Urothelium cell line (cell line): ENCODE measurements at places on chromosomes 3 and 15.
A peak's percentile ranks its signal among the peaks of the same experiment; 100 is the strongest.

DNA sequence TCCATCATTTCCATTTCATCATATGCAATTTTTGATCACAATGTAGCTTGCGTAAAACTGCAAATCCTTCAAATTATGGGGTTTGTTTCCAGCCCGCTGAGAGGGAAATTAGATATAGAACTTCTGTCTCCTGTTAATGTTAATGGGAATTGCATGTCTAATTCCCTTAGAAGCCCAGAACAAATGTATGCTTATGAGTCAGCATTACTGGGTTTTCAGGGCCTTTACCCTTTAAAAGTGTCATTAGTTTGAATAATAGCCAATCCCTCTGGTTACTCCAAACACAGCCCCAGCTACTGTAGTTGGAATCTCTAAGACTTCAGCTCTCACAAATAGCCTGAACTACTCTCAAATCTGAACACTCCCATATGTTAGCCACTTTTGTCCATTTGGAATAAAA lies 439.4 kb downstream of the C3orf38 start:
- DNase-seq, result no peak

- DNase-seq, result peak; percentile 28
Measured at GRCh38 chr3:149657321-149657925, 402 bp downstream of the WWTR1 start.

- DNase-seq, result no peak
Measured at GRCh38 chr15:49379996-49380395, 43.0 kb upstream of the FGF7 start.

GRCh38 chr3:169923831-169924230 lies 12.5 kb downstream of the SAMD7 start:
- no peak for DNase-seq

- no peak for DNase-seq
Measured at GRCh38 chr3:80331494-80332170, 563.8 kb upstream of the ROBO1 start.

- no peak for DNase-seq
Measured at GRCh38 chr15:36558921-36559320, 20.5 kb upstream of the CDIN1 start.

GRCh38 chr15:66756295-66756694 lies 54.3 kb downstream of the SMAD6 start:
- DNase-seq, result no peak

DNA sequence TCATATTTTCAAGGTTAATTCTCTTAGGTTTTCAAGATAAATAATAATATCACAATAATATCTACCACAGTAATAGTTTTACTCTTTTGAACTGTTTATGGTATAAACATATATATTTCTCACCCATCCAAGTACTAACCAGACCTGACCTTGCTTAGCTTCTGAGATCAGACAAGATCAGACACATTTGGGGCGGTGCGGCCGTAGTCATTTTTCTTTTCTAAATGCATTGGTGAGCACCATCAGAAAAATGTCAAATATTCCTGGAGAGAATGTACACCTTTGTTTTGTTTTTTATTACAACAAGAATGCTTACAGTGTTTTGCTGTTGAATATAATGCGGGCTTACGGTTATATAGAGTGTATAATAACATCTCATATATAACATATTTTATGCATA lies 267.8 kb downstream of the ADAMTS17 start:
- DNase-seq, result no peak

DNA sequence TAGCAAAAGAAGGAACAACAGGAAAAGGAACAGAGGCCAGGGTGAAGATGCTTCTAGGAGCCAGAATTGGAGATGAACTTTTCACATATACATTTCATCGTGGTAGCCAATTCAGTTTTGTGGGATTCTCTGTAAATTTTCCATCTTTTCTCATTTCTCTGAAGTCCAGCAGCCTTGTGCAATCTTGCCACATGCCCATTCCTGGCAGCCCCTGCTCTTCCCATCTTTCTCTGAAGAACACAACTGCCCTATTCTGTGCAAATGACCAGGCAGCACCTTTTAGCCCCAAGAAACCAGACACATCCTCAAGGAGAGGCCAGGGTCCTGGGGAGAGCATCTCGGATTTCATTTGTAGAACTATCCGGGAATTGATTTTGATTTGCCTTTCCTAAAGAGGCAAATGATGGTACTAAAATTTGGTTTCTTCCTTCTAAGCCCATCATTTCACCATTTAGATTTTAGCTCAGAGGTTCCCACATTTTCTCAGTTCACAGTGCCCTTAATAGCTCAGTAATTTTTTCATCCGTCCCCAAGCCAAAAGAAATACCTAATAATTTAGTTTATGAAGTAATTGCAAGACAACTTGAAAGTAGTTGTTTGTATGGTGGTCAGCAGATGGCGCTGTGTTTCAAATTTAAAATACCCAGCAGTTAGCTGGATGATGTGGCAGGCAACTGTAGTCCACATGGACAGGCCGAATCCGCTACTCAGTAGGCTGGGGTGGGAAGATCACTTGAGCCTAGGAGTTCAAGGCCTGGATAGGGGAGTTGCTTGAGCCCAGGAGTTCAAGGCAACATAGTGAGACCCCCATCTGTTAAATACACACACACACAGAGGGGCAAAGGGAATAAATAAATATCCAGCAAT lies 61.3 kb upstream of the ACKR4 start:
- DNase-seq, result peak; percentile 54

DNA sequence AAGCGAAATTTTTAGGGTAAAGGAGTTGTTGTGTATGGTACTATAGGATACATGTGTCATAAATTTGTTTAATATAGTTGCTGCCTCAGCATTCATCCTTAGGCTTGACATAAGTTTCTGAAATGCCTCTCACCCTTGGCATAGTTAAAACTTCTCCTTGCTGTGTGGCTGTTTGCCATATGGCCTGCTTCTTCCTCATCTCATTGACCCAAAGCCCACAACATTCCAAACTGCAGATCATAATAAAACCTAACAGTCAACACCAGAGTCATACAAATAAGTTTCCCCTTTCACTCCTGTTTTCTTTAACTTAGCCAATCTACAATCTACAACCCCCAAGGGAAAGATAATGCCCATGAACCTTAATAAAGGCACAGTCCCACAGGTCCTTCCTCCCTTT lies 136.6 kb downstream of the TMCC1 start:
- DNase-seq, result no peak

- no peak for DNase-seq
Measured at GRCh38 chr3:64184621-64185020, 40.6 kb downstream of the PRICKLE2 start.

DNA sequence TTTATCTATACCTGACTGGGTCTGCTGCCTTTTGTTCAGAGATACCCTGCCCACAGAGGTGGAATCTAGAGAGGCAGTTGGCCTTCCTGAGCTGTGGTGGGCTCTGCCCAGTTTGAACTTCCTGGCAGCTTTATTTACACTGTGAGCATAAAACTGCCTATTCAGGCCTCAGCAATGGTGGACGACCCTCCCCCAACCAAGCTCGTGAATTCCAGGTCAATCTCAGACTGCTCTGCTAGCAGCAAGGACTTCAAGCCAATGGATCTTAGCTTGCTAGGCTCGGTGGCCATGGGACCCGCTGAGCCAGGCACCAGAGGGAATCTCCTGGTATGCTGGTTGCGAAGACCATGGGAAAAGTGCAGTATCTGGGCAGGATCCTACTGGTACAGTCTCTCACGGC lies 270.2 kb downstream of the CADM2 start:
- DNase-seq, result no peak

GRCh38 chr3:28577941-28578500 lies 229.4 kb upstream of the AZI2 start:
- DNase-seq, result no peak

- no peak for DNase-seq
Measured at GRCh38 chr3:193978030-193978429, 157.9 kb upstream of the HES1 start.

DNA sequence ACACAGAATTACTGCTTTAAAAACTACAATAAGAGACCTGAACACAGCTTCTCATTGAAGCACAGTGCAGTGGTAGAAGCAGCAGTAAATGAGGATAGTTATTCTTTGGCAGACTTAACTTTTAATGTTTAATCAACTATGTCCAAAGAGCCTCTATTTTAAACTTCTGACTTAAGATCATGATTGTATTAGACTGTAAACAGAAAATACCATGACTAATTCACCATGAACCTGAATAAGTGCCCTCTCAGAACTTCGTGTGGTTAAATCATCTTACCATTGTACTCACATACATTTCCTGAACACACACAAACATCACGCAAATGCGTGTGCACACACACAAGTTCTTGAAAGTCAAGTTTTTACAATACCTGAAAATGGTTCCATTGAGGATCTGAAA lies 13.9 kb downstream of the CEP152 start:
- no peak for DNase-seq
